ENCODE measurements at places on chromosomes 4 and X.

DNA sequence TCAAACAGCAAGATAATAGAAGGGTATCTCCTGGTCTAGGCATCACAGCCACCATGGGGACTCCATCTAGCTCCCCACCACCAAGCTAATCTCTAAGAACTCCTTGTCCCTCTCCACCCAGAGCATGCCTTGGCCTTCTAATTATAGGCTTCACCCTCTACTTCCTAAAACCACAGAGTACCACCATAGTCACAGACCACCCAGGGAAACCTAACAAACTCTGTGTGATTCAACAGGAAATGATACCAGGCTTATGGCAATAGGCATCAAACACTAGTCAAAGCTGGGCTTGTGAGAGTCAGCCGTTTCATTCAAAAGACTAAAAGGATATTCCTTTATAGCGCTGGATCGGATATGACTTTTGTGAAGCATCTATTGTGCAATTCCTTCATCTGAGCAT is 91.5 kb upstream of the NALF2 start:
- DNase-seq, result no peak

DNA sequence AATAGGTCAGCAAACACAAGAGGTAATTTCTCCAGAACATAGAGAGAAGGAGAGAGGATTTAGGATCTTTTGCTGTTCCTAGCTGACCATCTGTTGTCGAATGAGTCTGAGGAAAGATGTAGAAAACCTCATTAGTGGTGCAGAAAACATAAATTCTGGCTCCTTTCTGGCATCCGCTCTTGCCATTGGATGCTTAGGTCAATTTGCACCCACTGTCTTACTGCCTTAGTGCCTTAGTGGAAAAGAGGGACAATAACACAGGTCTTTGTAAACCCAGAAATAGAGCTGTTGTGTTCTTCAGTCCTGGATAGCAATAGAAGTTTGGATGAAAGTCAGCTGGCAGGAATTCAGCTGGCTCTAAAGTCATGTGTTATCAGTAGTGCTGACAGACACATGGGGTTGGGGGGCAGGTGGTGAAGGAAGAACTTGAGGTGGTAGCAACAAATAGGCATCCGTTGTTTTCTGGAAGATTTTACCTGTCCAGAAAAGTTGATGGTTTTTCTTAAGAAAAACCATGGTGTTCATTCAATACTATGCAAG is 78.2 kb downstream of the GLRA2 start:
- no peak for DNase-seq

DNA sequence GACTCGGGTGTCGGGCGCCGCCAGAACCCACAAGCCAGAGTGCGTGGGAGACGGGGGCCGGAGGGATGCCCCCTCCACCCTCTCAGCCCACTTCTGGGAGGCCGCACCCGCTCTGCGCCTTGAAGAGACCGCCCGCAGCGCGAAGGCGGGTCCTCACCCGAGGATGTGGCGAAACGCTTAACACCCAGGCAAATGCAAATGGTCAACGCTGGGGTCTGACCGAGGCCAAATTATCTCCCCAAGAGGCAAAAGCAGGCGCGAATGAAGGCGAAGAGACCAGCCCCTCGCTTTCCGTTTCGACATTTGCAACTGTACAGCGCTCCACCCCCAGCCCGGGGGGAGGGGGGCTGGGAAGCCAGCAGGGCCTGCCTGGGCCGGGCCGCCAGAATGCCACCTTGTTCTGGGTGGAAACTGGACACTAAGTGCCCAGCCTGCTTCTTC is 137.7 kb upstream of the ZIC3 start:
- no peak for DNase-seq

DNA sequence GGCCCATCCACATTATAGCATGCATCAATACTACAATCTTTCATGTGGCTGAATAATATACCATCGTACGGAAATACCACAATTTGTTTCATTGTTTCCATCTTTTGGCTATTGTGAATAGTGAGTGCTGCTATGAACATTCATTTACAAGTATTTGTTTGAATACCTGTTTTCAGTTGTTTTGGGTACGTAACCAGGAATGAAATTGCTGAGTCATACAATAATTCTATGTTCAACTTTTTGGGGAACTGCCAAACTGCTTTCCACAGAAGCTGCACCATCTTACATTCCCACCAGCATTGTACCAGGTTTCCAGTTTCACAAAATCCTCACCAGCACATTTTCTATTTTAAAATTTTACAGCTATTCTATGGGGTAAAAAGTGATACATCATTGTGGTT is 28.5 kb upstream of the MANBA start:
- peak; percentile 87 for DNase-seq

GRCh38 chrX:114162068-114162735 is 421.7 kb upstream of the HTR2C start:
- DNase-seq, result peak; percentile 3

DNA sequence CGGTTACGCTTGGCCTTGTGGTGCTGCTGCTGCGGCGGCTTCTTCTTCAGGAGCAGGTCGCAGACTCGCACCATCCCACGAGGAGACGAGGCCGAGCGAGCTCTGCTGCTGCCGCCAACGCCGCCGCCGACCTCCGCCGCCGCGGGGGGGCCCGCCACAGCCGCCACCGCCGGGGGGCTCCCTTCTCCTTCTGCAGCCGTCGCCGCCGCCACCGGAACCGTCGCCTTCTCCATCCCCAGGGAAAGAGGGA is 237 bp downstream of the ANKRD17 start:
- no peak for DNase-seq

GRCh38 chrX:113384628-113385027 is 544.0 kb upstream of the AMOT start:
- DNase-seq, result peak; percentile 82

DNA sequence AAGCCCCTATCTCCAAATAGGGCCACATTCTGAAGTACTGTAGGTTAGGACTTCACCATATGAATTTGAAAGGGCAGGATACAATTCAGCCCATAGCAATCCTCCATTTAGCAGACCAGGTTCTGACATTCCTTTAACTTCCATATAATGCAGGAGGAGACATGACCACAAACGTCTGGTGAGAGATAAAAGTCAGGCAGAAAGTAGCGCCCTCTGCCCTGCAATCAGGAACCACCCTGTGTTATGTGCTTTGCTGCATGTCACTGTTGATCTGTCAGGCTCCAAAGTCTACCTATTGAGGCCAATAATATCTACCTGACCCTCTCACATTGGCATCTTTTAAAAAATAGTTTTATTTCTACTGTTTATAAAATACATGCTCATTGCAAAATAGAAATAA is 30.2 kb upstream of the SEPSECS start:
- DNase-seq, result no peak

GRCh38 chrX:51148848-51149247 is 183.8 kb upstream of the NUDT10 start:
- DNase-seq, result peak; percentile 2

GRCh38 chrX:122596998-122597397 is 587.1 kb upstream of the GRIA3 start:
- no peak for DNase-seq

- DNase-seq, result peak; percentile 10
Measured at GRCh38 chr4:47876784-47877546, 37.4 kb downstream of the NFXL1 start.

DNA sequence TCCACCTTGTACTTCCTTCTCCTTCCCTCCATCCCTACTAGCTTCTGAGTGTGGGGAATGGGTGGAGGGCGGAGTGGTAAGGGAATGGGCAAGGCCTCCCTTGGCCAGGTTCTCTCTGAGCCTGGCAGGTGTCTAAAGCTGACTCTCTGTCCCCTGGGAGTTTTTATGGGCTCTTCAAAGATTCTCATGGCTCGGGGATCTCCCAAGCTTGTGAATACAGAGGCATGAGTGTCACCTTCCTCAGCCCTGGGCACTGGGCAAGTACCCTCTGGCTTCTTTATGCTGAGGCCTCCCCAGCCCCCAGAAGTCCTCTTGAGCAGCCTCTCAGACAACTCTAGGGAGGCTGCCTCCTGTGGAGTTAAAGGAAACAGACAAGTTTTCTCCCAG is 32.5 kb upstream of the DDX3X start:
- DNase-seq, result peak; percentile 23

Measured in cardiac fibroblast (primary cell).